Pons (tissue), 1 donor: ENCODE measurements at places on chromosomes 5 and 9.
A peak's percentile ranks its signal among the peaks of the same experiment; 100 is the strongest.

DNA sequence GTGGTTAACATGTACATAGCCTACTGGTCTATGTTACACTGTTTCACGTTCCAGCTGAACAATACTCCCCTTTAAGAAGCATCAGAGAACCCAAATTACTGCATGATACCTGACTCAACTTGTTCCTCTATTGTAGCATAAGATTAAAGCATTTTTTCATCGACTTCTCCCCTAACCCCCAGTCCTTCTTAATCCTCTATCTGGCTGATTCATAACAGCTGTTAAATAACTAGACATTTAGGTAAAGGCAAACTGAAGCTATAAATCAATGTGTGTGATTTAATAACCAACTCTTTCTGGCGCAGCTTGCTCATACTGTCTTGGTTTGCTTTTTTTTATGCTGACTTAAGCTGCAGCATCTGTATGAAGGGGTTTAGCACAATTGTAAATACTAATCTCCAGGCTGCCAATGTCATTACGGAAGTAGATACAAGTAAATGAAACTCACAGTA lies 94.2 kb upstream of the MTAP start:
- no peak for DNase-seq

DNA sequence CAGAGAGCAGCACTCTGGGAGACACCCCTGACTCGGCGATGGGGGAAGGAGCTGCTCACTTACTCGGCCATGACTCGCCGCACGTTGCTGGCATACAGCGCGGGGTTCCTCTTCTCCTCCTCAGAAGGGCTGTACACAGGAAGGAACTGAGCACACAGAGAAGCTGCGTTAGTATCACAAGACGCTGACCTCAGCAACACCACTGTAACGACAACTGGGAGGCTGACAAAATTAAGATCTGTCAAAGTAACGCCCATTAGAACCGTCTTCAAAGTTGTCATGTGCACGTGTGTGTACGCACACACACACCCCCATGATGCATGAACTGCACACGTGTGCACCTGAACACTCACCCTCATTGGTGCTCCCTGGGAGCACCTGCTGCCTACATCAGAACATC lies 32.1 kb upstream of the SLC6A3 start:
- peak; percentile 83 for DNase-seq

GRCh38 chr5:101292199-101292598 lies 389.1 kb upstream of the ST8SIA4 start:
- no peak for DNase-seq

DNA sequence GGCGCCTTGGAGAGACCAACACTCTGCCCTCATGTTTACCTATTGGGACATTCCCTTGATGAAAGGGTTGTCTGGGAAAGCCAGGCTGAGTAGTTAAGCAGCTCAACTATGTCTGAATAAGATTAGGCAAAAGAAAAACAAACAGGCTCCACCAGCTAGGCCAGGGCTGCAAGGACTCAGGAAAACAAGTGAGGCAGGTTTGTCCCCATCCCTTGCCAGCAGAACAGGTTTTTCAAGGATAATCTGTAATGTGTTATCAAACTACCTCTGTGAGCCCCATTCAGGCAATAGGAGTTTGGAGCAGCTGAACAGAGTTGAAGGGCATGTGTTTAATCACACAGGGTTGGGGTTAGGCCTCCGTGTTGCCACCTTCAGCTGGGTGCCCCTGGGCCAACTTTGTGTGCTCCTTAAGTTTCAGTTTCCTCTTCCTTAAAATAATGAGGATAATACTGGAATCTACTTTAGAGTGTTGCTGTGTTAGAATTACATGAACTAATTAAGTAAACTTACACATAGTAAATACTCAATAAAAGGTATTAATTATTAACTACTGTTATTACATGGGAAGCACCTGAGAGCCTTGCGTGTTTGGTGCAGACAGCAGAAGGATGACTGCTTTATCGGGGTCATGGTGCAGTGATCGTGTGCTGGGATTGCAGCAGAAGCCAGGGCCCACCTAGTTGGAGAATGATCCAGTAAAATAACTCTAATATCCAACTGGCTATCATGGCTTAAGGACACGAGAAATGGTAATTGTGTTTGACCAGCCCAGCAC lies 72.1 kb upstream of the ATP10B start:
- DNase-seq: no peak

- no peak for DNase-seq
These were observed 47.7 kb upstream of the TCERG1 start for GRCh38 chr5:146399481-146399880.

- DNase-seq: no peak
These were observed 16.9 kb downstream of the CARD19 start for GRCh38 chr9:93112864-93113389.

GRCh38 chr9:137128158-137128861 lies 10.6 kb upstream of the GRIN1 start:
- no peak for DNase-seq

- no peak for DNase-seq
These were observed 1.0 kb downstream of the PRDM6 start for GRCh38 chr5:123089914-123090660.

DNA sequence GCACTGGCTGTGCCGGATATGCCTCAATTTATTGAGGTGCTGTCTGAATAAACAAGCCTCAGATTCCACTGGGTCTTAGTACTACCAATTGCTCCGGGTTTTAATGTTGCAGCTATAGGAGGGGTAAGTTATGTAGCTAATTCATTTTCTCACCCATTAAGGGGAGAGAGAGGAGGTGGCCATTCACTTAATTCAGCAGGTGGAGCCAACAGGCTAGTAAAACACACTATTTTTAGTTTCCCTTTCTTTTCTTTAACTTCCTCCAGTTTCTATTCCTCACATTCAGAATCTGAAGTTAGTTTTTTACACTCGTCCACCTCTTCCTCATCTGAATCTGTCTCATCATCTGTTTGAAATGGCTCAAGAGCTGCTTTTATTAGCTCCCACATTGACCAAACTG lies 105.6 kb upstream of the CDH10 start:
- DNase-seq: no peak

GRCh38 chr5:60883229-60883628 lies 39.2 kb upstream of the ELOVL7 start:
- peak; percentile 38 for DNase-seq

GRCh38 chr5:113806250-113806649 lies 292.8 kb downstream of the YTHDC2 start:
- peak; percentile 39 for DNase-seq

DNA sequence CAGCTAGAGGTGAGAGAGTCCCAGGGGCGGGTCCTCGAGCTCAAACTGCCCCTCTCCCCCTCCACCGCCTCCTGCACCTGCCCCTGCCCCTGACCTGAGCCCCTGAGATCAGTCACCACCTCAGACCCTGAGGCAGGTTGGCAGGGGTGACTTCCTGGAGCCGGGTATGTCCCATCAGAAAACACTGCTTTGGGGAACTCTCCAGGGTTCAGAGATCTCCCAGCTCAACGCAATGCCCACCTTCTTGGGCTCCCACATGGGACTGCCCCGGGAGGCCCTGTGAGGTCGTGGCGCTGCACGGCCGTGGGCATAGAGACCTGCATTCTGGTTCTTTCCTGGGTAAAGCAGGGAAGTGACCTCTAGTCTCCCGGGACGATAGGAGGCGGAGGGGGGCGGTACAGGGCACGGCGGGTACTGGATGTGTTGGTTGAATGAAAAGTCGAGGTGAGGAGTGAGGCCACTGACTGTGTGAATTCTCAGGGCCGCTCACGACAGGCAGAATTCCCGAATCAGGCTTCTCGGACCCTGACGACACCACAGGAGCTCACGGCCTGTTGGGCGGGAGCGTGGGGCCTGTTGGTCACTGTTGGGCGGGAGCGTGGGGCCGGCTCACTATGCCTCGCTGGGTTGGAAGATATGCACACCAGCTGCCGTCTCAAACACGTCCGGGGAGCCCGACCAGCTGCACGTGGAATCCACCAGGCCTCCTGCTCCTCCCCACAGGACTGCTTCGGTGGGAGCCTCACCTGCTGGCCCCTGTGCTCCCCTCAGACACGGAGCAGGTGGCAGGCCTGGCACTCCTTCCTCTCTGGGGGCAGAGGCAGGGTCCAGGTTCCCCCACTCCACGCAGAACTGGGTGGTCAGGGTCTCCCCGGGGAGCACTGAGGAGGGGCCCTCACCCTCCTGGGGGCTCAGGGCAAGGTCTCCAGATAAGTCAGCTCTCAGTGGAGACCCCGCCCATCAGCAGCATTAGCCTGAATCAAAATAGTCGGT lies 178.0 kb upstream of the PPP1R26 start:
- no peak for DNase-seq

GRCh38 chr9:38643815-38644173 lies 23.4 kb upstream of the ANKRD18A start:
- DNase-seq: no peak

- DNase-seq: no peak
These were observed 701.3 kb upstream of the ACO1 start for GRCh38 chr9:31683116-31683515.

DNA sequence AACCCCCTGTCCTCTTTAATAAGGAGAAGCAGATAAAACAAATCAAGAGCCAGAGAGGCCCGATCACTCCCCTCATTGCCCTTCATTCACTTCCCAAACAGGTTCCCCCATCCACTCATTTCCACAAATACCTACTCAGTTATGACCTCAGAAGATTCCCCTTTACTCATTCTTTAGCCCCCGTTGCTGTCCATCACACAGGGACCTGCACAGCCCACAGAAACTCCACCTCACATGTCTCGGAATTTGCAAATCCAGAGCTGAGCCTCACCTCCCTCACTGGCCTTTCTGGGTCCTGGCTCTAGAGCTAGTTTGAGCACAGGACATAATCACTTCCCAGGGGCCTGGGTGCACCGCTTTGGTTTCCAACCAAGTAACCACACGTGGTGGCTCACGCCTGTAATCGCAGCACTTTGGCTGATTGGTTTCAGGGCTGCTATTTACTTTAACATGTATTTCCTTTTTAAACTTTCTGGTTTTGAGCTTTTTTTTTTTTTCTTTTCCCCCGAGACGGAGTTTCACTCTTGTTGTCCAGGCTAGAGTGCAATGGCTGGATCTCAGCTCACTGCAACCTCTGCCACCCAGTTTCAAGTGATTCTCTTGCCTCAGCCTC lies 17.8 kb downstream of the ATP6V0E1 start:
- DNase-seq: no peak

DNA sequence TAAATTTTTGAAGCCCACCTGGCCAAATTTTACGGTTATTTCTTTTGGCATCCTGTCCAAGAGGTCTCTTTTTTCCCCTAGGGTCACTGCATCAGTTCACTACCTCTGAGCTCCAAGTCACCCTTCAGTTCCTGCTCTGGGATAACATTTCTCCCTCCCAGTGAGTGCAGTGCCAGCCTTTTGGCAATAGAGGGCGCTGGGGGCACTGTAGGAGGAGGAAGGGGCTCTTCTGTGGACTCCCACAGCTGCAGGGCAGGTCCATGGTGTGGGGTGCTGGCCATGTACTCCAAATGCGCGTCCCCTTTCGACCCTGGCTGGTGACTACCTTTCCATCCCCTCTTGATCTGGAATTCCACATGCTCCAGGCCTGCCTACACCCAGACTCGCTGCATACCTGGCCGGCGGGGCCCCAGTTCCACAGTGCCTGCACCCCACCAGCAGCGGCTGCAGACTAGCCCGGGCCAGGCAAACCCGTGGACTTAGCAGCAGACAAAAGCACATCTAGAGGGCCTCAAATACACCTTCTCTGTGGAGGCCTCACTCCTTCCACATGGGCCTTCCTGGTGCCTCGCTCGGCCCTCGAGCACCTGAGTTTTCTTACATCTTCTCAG lies 20.3 kb upstream of the NINJ1 start:
- DNase-seq: no peak

- no peak for DNase-seq
These were observed 209.0 kb upstream of the MVB12B start for GRCh38 chr9:126117631-126118030.

- no peak for DNase-seq
These were observed 1.1 kb upstream of the SYNPO start for GRCh38 chr5:150639377-150639692.

DNA sequence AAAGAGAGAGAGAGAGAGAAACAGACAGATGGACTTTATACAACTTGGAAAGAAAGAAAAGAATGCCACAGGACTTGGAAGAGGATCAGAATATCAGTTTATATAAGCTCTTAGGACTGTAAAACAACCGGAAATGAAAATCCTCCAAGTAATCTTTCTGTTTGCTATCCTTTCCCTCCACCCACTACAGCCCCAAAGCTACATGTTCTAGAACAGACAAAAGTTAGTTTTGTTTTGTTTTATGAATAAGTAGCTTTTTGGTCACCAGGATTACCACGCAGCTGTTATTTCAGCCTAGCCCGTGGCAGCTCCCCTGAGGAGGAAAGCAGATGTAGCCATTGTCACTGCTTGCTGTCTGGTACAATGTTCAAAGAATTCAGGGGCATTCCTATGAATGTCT lies 66.6 kb downstream of the SH3TC2 start:
- DNase-seq: peak; percentile 30

GRCh38 chr5:138457531-138458275 lies 7.6 kb upstream of the EGR1 start:
- DNase-seq: no peak

GRCh38 chr5:14665949-14666348 lies 1.4 kb downstream of the OTULIN start:
- no peak for DNase-seq
